Liver (tissue), 10 donors: ENCODE measurements at places on chromosomes 16 and 17. TPM values are rescaled to one million over a fixed set of nuclear protein-coding genes. Genes with fewer than 3 reads are reported as not detected.

Gene DLX3
- not detected for total RNA-seq

Gene PRSS53
- total RNA-seq, result 14.5 TPM

Gene ZNF423
- total RNA-seq, result 0.42 TPM

Gene FA2H
- total RNA-seq, result 0.14 TPM

Gene ZNF286A
- total RNA-seq, result 7.5 TPM

Gene GRAP
- 4.4 TPM for total RNA-seq

Gene VAC14
- total RNA-seq, result 23.3 TPM

Gene TM4SF5
- total RNA-seq, result 32.5 TPM

Gene SEPTIN12
- not detected for total RNA-seq

DNA sequence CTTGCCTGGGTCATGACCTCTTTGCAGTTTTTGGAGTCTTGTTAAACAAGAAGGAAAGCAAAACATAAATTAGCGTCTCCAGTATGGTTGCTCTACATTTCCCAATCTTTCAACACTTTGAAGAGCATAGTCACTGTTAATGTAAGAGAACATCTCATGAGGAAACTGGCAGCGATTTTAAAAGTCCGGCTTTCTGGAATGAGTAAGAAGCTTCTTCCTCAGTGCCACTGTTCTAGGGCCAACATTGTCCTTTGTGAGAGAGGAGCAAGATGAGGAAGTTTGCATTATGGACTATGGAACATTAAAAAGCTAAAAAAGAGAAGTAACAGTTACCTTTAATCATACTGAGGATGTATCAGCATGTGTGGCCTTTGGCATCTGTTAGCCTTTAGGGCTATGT lies 73.1 kb downstream of the WNT3 start:
- no peak for DNase-seq

GRCh38 chr16:70250748-70251628 lies 752 bp downstream of the EXOSC6 start:
- peak; percentile 57 for DNase-seq

GRCh38 chr16:63695347-63695746 lies 1426.5 kb downstream of the CDH11 start:
- no peak for DNase-seq

- DNase-seq, result no peak
Observed at GRCh38 chr17:10775058-10775457, 28.8 kb downstream of the TMEM238L start.

- DNase-seq, result no peak
Observed at GRCh38 chr16:67063008-67063407, 34.1 kb downstream of the CBFB start.

DNA sequence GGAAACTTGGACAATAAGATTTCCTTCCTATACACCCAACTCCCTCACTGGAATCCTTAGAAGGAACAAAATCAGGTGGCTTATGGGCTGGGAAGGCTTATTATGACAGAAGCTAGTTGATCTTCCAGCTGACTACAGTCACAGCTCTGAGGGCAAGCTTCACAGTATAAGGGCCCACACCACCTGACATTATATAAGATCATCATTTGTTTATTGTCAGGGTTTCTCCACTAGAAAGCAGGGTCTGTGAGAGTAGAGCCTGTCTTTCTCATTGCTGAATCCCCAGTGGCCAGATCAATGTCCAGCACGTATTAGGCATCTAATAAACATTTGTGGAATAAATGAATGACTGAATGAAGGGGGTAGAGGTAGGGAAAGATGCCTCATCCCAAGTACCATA lies 57.8 kb upstream of the PHOSPHO1 start:
- no peak for DNase-seq

DNA sequence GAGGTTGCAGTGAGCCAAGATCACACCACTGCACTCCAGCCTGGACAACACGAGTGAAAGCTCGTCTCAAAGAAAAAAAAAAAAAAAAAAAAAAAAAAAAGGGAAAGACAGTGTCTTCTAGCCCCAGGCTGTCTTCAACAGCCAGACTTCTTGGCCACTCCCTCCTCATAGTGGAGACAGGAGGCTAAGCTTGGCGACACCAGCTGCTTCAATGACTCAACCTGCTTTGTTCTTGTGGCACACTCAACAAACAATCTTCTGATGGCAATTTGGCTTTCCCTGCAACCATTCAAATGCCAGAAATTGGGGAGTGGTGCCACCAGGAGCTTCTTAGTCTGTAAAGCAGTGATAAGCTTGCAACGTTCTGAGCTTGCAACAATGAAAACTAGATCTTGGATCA lies 290.4 kb upstream of the DYNLRB2 start:
- DNase-seq, result no peak

DNA sequence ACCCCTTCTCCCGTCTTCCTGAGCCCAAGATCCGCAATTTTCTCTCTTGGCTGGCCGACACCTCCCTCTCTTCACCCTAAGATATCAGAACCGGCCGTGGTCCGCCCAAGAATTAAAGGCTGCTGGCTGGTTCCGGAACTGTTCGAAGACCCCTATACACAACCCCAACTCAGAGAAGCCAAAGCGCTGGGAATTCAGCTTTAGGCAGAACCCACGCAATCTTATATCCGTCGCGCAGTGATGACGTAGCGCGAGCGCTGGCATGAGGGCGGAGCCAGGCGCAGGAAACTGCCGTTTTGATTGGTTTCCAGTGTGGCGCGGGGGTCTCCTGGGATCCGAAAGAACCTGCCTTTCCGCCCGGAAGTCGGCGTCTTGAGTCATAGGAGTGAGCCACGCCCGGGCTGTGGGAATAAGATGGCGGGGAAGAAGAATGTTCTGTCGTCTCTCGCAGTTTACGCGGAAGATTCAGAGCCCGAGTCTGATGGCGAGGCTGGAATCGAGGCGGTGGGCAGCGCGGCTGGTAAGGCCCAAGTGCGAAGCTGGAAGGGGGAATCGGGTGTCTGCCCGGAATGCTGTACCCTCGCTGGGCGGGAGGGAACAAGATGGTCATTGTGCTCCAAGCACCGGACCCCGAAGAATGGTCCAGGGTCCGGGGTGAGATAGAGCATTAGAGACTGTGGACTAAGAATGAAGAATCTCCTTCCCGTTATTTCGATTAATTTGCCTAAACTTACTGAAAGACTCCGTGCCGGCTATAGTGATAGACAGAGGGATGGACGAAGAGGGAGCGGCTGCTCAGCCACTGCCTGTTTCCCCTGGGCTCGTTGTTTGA lies at the start of the genes RECQL5 and SAP30BP:
Gene RECQL5 (minus strand): TSS at position 196 of the 832 bp plus-strand sequence. CDS start 597 bp downstream, outside the sequence.
Gene SAP30BP (plus strand): TSS at position 380 of the 832 bp plus-strand sequence. CDS start 35 bp downstream, at position 415.
- peak; percentile 98 for DNase-seq

- DNase-seq, result no peak
Observed at GRCh38 chr17:72287586-72287985, 166.8 kb downstream of the SOX9 start.

DNA sequence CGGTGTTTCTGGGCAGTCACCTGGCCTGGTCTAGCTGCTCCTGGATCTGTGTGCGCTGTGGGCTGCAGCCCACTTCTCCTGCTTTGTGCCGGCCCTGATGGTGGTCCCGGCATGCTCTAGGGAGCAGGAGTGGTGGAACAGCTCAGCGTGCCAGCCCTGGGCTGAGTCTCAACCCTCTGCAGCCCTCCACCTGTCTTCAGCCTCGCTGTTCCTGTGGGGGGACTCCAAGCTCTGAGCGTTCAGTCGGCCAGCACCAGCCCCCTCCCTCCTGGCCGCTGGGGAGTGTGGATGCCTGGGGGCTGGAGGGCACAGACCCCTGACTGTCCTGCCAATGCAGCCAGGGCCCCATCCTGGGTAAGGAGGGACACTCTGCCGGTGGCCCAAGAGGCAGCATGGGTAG lies 23.7 kb upstream of the RASD1 start:
- DNase-seq, result no peak
